ENCODE measurements at places on chromosomes 6 and 20. TPM values are rescaled to one million over a fixed set of nuclear protein-coding genes. Genes with fewer than 3 reads are reported as not detected.

GHRH gene
- not detected for total RNA-seq

MYH7B gene
- not detected for total RNA-seq

HMGCLL1 gene
- total RNA-seq: not detected

SLC35F1 gene
- not detected for total RNA-seq

METTL24 gene
- total RNA-seq: not detected

FOXC1 gene
- total RNA-seq: 28.7 TPM

LY6G5B gene
- 5.7 TPM for total RNA-seq

DEFB132 gene
- not detected for total RNA-seq

RRAGD gene
- total RNA-seq: 0.27 TPM

OR2J3 gene
- total RNA-seq: not detected

ANKRD66 gene
- not detected for total RNA-seq

DXO gene
- 14.2 TPM for total RNA-seq

SMOC2 gene
- total RNA-seq: not detected

ZBTB46 gene
- 3.2 TPM for total RNA-seq

ANKEF1 gene
- 2.8 TPM for total RNA-seq

ADGRB3 gene
- total RNA-seq: under 0.01 TPM

TBX18 gene
- total RNA-seq: 41.4 TPM

TRIM40 gene
- not detected for total RNA-seq
